ENCODE measurements at places on chromosomes 7 and 10.

DNA sequence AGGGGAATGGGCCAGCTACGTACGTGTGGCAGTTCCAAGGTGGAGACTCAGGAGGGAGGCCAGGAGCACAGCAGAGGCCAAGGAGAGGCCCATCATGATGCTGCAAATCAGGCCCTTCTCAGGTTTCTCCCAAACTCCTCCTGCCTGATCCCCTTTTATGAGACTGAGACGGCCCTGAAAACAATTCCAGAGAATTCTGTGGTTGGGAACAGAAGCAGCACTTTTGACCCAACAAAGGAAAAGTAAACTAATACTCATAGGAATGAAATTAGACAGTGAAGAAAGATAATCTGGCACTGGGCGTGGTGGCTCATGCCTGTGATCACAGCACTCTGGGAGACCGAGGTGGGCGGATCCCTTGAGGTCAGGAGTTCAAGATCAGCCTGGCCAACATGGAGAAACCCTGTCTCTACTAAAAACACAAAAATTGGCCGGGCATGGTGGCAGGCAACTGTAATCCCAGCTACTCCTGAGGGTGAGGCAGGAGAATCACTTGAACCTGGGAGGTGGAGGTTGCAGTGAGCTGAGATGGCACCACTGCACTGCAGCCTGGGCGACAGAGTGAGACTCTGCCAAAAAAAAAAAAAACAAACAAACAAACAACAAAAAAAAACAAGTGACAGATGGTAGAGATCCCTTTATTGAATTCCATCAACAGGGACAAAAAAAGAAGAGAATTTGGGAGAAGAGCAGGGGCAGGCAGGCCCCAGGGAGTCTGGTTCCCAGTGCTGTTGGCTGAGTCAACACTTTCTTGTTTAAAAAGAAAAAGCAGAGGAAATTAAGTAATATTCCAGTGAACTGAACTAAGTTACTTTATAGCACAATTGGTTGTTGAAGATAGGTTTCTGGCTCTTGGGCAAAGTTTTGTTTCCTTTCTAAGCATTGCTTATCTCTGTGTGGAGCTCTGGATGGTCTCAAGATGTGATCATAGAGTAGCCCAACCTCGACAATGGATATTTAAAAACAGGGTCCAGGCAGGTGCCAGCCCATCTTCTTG is at the start of gene CCL26:
Gene CCL26 (minus strand): TSS at position 131 of the 997 bp plus-strand sequence. CDS start 35 bp downstream, at position 96.
- DNase-seq: no peak

DNA sequence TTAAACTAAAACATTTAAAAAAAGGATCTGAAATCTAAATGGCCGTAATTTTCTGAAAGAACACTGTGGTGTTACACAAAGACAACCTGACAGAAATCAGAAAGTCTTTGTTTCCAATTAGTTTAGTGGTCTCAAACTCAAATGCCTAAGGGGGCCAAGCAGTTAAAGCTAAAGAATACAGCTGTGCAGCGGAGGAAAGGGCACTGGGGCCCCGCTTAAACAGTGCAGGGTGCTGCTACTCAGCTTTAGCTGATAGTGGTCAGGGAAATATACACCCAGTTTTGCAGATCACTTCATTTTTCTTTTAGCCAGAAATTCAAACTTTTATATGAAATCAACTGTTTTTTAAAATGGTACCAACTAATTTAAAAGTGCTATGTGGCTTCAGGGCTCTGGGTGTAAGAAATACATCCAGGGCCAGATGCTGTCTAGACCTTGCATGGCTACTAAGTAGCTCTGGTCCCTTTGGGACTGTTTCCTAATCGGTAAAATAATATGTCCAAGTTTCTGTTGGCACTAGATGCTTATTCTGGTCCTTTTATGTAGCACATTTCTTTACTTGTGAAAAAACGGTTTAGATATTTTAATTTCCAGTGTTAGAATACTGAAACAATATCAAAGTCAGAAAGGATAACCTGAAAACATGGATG is 161.8 kb upstream of the LAMB4 start:
- DNase-seq: no peak

- DNase-seq: no peak
These were observed 1.9 kb upstream of the DEPP1 start for GRCh38 chr10:44980309-44981171.

GRCh38 chr10:6951732-6952131 is 371.7 kb upstream of the PRKCQ start:
- no peak for DNase-seq

- no peak for DNase-seq
These were observed 64.0 kb downstream of the INPP5A start for GRCh38 chr10:132601567-132601966.

GRCh38 chr7:44045226-44046014 is 918 bp downstream of the DBNL start:
- DNase-seq: no peak

- DNase-seq: no peak
These were observed 52.3 kb downstream of the JMJD1C start for GRCh38 chr10:63413429-63413828.

- no peak for DNase-seq
These were observed 76.6 kb downstream of the CNNM2 start for GRCh38 chr10:102994531-102995295.

- no peak for DNase-seq
These were observed 124.7 kb downstream of the CUBN start for GRCh38 chr10:17004801-17005380.

GRCh38 chr10:130808686-130809085 is 502.8 kb downstream of the TCERG1L start:
- DNase-seq: no peak

All from ACHN (cell line).